ENCODE measurements at places on chromosomes 2 and 18. TPM values are rescaled to one million over a fixed set of nuclear protein-coding genes. Genes with fewer than 3 reads are reported as not detected.

GRCh38 chr2:101971836-101972235 lies 19.9 kb upstream of the IL1R2 start:
- H3K36me3 ChIP-seq, result no peaks in the 10 kb centered on the region
- no peak overlapping the region for H3K4me3 ChIP-seq
- no peak for DNase-seq
- no peaks in the 10 kb centered on the region for H3K4me1 ChIP-seq
- no peak overlapping the region for H3K27ac ChIP-seq

The LRATD1 gene
- 0.19 TPM for total RNA-seq

The LYPD6B gene
- not detected for total RNA-seq

DNA sequence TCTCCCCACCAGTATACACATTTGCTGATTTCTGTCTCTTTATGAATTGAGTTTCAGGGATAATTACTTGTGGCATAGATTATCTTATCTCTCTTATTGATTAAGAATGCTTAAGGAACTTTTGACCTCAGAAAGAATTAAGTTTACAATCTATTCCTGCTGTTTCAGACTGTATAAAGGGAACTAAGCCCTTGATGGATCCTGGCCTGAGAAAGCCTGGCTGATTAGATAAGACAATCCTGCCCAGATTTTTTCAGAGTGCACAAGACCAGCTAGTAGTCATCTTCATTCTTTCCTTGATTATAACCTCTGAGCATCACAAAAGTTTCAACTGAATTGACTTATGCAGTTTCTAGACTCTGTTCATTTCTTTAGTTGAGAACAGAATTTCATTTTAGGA lies 22.7 kb upstream of the TFPI start:
- no peak overlapping the region for H3K4me3 ChIP-seq
- H3K27ac ChIP-seq, result no peak overlapping the region
- no peak for DNase-seq
- no peaks in the 10 kb centered on the region for H3K27me3 ChIP-seq

GRCh38 chr2:159960414-159960813 lies 102.0 kb downstream of the PLA2R1 start:
- no peak for DNase-seq
- H3K4me3 ChIP-seq, result no peak overlapping the region
- H3K4me1 ChIP-seq, result no peaks in the 10 kb centered on the region
- no peaks in the 10 kb centered on the region for H3K27me3 ChIP-seq

GRCh38 chr18:26357960-26358359 lies 131.7 kb downstream of the TAF4B start:
- DNase-seq, result no peak
- no peaks in the 10 kb centered on the region for H3K27me3 ChIP-seq
- no peak overlapping the region for H3K4me3 ChIP-seq

GRCh38 chr2:197893403-197894177 lies 89.2 kb downstream of the PLCL1 start:
- no peaks in the 10 kb centered on the region for H3K36me3 ChIP-seq
- H3K27ac ChIP-seq, result peak overlapping the region; percentile 79
- H3K27me3 ChIP-seq, result no peaks in the 10 kb centered on the region
- peaks cover 48% of the 10 kb centered on the region for H3K4me1 ChIP-seq
- DNase-seq, result peak; percentile 2

The MFSD2B gene
- 0.19 TPM for total RNA-seq

- H3K4me1 ChIP-seq, result no peaks in the 10 kb centered on the region
- DNase-seq, result no peak
- H3K27me3 ChIP-seq, result peaks cover 12% of the 10 kb centered on the region
- H3K27ac ChIP-seq, result no peak overlapping the region
These were observed 73.5 kb downstream of the METTL4 start for GRCh38 chr18:2497797-2498196.

GRCh38 chr2:219698748-219699439 lies 71.5 kb downstream of the SLC4A3 start:
- no peaks in the 10 kb centered on the region for H3K27me3 ChIP-seq
- no peaks in the 10 kb centered on the region for H3K36me3 ChIP-seq
- H3K4me1 ChIP-seq, result no peaks in the 10 kb centered on the region

DNA sequence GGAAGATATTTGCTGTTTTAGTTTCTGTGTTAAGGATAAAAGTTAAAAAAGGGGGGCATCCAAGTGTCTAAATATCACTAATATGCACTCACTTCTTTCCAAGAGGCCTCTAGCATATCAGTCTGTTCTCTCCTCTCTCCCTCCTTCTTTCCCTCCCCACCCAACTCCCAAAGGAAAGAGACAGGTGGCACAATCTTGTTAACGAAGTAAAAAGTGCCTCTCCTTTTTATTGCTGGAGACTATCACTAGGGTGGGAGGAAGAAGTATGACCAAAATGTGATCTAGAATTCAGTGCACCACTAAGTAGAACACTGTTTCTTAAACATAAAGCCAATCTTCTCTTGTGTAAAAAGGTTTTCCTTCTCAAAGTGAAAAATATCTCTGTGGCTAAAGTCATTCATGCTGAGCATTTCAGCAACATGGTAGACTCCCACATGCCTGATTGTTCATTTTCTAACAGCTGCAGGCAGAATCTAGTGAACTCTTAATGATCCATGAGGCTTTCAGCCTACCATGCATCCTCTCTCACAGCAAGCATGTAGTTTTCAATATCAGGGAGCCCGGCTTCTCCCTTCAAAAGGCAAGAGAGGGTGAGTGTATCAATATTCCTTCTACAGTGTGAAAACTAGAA lies 39.5 kb downstream of the RNU4ATAC start:
- no peak overlapping the region for H3K4me3 ChIP-seq
- H3K36me3 ChIP-seq, result no peaks in the 10 kb centered on the region
- DNase-seq, result no peak
- H3K4me1 ChIP-seq, result no peaks in the 10 kb centered on the region
- H3K27me3 ChIP-seq, result no peaks in the 10 kb centered on the region
- no peak overlapping the region for H3K27ac ChIP-seq

GRCh38 chr2:227415538-227416424 lies 28.0 kb upstream of the SCYGR1 start:
- peaks cover 5% of the 10 kb centered on the region for H3K4me1 ChIP-seq
- DNase-seq, result no peak
- H3K36me3 ChIP-seq, result no peaks in the 10 kb centered on the region
- no peaks in the 10 kb centered on the region for H3K27me3 ChIP-seq
- no peak overlapping the region for H3K4me3 ChIP-seq
- no peak overlapping the region for H3K27ac ChIP-seq

The DNAH7 gene
- total RNA-seq, result not detected

The UGT1A10 gene
- total RNA-seq, result not detected

DNA sequence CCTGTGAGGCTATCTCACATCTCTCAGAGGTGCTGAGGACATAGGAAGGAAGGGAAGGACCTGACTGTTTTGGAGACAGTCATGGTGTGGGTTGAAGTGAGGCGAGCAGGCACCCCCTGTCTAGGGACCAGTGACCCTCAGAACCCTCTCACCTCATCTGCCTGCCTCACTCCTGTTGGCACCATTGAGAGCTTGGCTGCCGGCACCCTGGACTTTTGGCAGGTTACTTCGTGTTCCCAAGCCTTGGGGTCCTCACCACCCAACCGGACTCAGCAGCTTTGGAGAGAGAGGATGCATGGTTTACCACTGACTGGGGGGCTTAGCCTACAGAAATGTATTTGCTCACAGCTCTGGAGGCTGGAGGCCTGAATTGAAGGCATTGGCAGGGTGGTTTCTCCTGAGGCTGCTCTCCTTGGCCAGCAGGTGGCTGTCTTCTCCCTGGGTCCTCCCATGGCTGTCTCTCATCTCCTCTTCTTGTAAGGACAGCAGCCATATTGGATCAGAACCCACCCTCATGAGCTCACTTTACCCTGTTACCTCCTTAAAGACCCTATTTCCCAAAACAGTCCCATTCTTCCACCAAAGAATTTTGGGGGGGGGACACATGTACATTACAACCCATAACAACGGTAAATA lies 142.0 kb downstream of the TSN start:
- H3K27ac ChIP-seq, result no peak overlapping the region
- H3K4me1 ChIP-seq, result no peaks in the 10 kb centered on the region
- no peak for DNase-seq
- H3K4me3 ChIP-seq, result no peak overlapping the region
- no peaks in the 10 kb centered on the region for H3K36me3 ChIP-seq
- no peaks in the 10 kb centered on the region for H3K27me3 ChIP-seq

GRCh38 chr2:69185807-69186206 lies 172.8 kb downstream of the ANTXR1 start:
- H3K27me3 ChIP-seq, result peaks cover 10% of the 10 kb centered on the region
- H3K4me3 ChIP-seq, result no peak overlapping the region
- no peaks in the 10 kb centered on the region for H3K4me1 ChIP-seq
- H3K36me3 ChIP-seq, result no peaks in the 10 kb centered on the region

DNA sequence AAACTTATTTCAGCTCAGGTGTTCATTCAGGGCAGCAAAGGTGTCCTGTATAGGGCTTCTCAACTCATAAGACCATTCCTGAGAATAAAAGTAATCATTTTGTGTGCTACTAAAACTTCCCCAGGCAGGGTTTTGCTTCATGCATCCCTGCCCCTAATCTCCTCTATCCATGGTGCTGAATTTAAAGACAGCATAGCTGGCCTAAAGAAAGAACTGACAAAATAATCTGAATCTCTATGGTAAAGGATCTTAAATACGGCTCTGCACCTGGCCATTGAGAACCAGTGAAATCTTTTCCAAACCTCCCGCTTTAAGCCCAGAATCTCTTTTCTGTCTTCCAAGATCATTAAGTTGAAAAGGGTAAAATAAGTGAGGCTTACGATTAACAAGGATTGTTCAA lies 292.1 kb upstream of the KLHL29 start:
- DNase-seq, result no peak
- no peaks in the 10 kb centered on the region for H3K27me3 ChIP-seq
- H3K27ac ChIP-seq, result no peak overlapping the region
- no peaks in the 10 kb centered on the region for H3K4me1 ChIP-seq
- H3K36me3 ChIP-seq, result no peaks in the 10 kb centered on the region

GRCh38 chr2:10109311-10109710 lies 13.2 kb upstream of the RRM2 start:
- DNase-seq, result no peak
- peaks cover 3% of the 10 kb centered on the region for H3K27me3 ChIP-seq
- H3K27ac ChIP-seq, result no peak overlapping the region
- no peak overlapping the region for H3K4me3 ChIP-seq
- H3K4me1 ChIP-seq, result no peaks in the 10 kb centered on the region

The GAREM1 gene
- 0.41 TPM for total RNA-seq

The SERPINB12 gene
- not detected for total RNA-seq

The PID1 gene
- 0.20 TPM for total RNA-seq

The DCDC2C gene
- total RNA-seq, result not detected

The MAPRE3 gene
- total RNA-seq, result 4.7 TPM

- H3K4me3 ChIP-seq, result no peak overlapping the region
- DNase-seq, result no peak
- no peak overlapping the region for H3K27ac ChIP-seq
- peaks cover 3% of the 10 kb centered on the region for H3K27me3 ChIP-seq
These were observed 36.2 kb downstream of the ASB1 start for GRCh38 chr2:238462782-238463396.

DNA sequence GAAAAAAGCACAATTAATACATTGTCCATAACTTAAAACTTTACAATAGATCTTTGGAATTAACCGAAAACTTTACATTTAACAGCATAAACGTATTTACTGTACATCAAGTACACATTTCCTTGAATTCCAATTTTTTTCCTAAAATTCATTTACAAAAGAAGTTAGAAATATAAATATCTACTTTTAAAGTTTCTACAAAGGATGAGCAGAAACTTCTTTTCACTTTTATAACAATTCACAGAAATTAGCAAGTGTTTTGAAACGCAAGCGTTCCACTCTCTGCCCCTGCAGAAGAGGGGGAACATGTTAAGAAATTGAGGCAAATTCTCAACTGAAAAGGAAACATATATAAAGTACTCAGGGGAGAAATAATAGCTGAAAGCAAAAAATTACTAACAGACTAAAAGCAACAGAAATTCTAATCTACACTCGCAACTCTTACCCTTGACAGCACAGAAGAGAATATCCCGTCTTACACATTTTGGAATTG lies 1.5 kb downstream of the NFE2L2 start:
- peaks cover 36% of the 10 kb centered on the region for H3K4me1 ChIP-seq
- no peak for DNase-seq
- no peaks in the 10 kb centered on the region for H3K36me3 ChIP-seq
- H3K27ac ChIP-seq, result peak overlapping the region; percentile 98
- no peaks in the 10 kb centered on the region for H3K27me3 ChIP-seq

DNA sequence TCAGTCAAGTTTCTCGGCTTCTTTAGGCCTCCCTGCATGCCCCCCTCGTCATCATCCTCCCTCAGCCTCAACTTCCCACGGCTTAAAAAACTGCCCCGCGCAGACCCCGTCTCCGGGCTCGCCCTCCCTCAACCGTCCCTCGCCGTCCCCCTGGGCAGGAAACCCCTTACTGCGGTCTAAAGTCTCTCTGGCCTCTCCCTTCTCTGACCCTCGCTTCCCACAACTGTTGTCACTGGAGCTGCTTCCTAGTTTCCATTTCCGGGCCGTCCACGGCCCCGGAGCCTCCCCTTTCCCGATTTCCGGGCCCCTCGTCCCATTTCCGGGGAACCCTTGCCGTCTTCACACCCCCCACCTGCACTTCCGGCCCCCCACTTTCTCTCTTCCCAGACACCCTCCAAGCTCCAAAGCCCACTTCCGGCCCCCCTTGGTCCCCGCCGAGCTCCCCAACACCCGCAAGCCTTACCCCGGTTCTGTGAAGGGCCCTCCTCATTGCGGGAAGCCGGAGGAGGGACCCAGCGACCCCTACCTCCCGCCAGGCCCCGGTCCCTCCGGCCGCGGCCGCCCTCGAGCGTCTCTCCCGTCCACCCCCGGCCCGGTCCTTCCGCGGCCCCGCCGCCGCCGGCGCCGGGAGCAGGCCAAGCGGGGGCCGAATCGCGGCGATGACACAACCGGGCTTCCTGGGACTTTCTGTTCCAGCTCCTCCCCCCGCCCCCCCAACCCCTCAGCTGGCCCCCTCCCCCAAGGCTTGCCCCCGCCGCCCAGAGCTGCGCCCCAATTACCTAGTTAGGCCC lies 513 bp downstream of the TRIP12 start:
- peak; percentile 61 for DNase-seq
- no peaks in the 10 kb centered on the region for H3K27me3 ChIP-seq
- H3K4me3 ChIP-seq, result peak overlapping the region; percentile 93
- peaks cover 22% of the 10 kb centered on the region for H3K4me1 ChIP-seq

DNA sequence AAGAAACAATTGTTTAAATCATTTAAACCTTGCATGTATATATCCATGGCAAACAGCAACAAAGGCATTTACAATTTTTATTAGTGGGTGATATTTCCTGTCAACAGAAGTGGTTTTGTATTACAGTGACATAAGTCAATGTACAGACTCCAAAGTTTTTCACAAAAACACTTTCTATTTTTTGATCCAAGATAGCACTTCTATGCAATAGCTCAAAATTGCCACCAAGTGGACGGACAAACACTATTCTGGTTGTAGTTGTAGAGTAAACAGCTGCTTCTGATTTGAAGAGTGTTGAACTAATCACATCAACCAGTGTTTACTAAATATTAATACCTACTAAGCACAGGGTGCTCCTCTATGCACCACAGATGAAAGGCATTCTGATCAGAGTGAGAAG lies 421.4 kb downstream of the NCKAP5 start:
- H3K27me3 ChIP-seq, result no peaks in the 10 kb centered on the region
- H3K4me3 ChIP-seq, result no peak overlapping the region
- no peak overlapping the region for H3K27ac ChIP-seq
- H3K4me1 ChIP-seq, result no peaks in the 10 kb centered on the region
- no peak for DNase-seq

The ERMN gene
- total RNA-seq, result 3.6 TPM
